ENCODE measurements at places on chromosomes 4 and X. TPM values are rescaled to one million over a fixed set of nuclear protein-coding genes. Genes with fewer than 3 reads are reported as not detected.

CLCN5 gene
- total RNA-seq, result 2.0 TPM

- H3K27ac ChIP-seq, result no peak overlapping the region
- peak overlapping the region; percentile 29 for H3K4me3 ChIP-seq
- H3K36me3 ChIP-seq, result no peaks in the 10 kb centered on the region
- 0 out of 2 replicates have a peak, but pooled peaks cover 4% of the 10 kb centered on the region for H3K4me1 ChIP-seq
- no peaks in the 10 kb centered on the region for H3K27me3 ChIP-seq
Observed at GRCh38 chr4:1579001-1579900, 104.9 kb downstream of the FAM53A start.

ENPP6 gene
- not detected for total RNA-seq

SLIT2 gene
- total RNA-seq, result 13.4 TPM

DNA sequence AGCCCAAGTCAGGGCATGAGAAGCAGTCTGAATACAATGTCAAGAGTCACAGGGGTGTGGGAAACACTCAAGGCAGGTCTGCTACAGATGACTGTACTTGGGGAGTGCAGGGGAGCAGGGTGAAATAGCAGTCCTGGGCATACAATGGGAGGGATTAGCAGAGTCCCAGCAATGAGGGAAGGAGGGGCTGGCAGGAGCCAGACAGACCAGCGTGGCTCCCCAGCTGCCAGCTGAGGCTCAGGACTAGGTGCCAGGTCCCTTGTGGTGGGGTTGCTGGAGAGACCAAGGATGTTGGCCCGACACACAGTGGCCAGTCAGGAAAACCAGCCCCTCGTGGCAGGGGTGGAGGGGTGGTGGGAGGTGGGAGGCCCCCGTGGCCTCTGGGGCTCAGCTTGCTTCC, 86.6 kb downstream of the RTL5 start:
- H3K27me3 ChIP-seq, result no peaks in the 10 kb centered on the region
- no peak overlapping the region for H3K4me3 ChIP-seq
- no peak for DNase-seq
- H3K4me1 ChIP-seq, result peaks cover 8% of the 10 kb centered on the region
- no peaks in the 10 kb centered on the region for H3K36me3 ChIP-seq

DNA sequence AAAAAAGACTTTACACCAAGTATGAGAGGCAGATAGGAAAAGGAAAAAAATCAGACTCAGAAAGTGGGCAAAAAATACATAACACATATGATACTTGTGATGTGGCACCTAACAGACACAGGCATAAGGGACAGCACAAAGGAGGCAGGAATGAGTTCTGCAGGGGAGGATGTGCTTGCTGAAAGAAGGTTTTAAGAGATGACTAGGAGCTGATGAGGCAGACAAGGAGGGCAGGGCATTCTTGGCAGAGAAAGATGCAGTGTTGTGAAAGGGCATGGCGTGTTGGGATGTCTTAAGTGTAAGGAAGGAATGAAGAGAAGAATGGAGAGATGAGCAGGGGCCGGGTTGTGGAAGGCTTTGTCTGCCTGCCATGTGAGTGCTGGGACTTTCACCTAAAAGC, 49.7 kb upstream of the TMEM154 start:
- no peak overlapping the region for H3K27ac ChIP-seq
- H3K27me3 ChIP-seq, result no peaks in the 10 kb centered on the region
- DNase-seq, result no peak

GRCh38 chr4:46404981-46405380, 15.1 kb upstream of the GABRA2 start:
- no peaks in the 10 kb centered on the region for H3K36me3 ChIP-seq
- H3K4me1 ChIP-seq, result no peaks in the 10 kb centered on the region
- H3K27ac ChIP-seq, result no peak overlapping the region

LIMCH1 gene
- total RNA-seq, result 37.4 TPM

RPA4 gene
- total RNA-seq, result 0.29 TPM

All from SJSA1 (cell line).